Thoracic aorta (tissue), 2 donors: ENCODE measurements at places on chromosomes 1 and 21. TPM values are rescaled to one million over a fixed set of nuclear protein-coding genes. Genes with fewer than 3 reads are reported as not detected.
A peak's percentile ranks its signal among the peaks of the same experiment; 100 is the strongest.

Gene GPR61
- total RNA-seq = not detected

Gene TMIGD3
- total RNA-seq = 4.7 TPM

Gene ARTN
- total RNA-seq = 6.1 TPM

Gene RIMS3
- total RNA-seq = 18.1 TPM

Gene COQ8A
- 25.6 TPM for total RNA-seq

Gene VCAM1
- 42.4 TPM for total RNA-seq

DNA sequence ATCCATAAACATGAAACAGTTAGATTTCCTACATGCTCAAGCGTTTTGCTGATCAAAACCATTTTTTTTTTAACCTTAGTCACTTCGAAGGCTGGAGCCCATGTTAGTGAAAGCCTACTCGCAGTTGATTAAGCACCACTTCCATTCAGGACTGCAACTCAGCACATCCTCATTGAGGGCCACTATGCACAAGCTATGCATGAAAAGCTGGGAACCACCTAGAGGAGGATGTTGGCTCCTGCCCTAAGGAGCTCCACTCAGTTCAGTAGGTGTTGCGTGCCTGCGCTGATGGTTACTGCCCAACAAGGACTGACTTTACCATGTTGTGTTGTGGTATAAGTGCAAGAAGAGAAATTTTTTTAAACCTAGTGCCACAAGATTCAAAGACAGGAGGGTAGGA lies 181.4 kb upstream of the L1TD1 start:
- no peak for DNase-seq

DNA sequence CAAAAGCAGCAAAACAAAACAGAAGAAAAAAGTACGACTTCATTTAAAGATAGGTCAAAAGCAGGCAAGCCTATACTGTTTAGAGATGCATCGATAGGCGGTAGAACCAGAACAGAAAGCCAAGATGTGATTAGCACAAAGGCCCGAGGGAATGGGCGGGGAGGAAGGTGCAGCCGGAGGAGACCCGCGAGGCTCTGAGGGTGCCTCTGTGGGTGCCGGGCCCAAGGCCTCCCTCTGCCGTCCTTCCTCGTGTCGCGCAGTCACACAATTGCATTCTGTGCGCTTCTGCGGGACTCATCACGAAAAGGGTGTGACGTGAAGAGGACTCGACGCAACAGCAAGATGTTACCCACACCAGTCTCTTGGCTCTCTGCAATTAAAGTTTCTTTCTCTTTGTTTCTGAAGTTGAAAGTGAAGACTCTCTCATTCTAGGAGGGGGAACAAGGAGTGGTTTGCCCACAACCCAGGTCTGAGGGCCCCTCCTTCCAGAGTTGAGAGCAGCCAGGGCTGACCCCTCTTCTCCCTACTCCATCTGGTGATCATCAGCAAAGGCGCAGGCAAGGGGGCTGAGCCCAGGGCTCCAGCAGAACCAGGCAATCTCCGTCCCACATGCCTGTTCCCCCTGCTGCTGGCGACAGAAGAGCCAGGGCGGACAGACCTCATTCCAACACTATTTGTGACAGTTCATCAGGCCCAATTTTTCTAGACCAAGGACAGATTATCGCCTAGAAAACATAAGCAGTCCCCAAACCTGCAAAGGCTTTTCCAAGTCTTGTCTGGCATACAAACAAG lies 41.0 kb downstream of the NPHP4 start:
- no peak for DNase-seq

DNA sequence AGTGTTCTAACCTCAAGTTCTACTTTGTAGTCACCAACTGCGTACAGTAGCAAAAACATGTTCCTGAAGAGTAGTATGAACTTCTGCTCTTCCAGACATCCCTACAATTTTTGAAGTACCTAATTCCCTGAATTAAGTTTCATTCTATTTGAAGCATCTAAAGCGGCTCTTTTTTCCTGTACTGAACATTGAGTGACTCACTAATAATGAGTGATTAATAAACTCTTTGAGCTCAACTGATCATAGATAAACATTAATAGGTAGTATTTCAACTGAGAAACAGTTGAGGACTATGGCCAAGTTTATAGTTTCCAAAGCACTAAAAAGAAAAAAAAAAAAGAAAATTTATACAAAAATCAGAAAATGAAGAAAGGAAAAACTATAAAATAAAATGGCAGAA lies 683.1 kb downstream of the LTN1 start:
- DNase-seq = no peak

DNA sequence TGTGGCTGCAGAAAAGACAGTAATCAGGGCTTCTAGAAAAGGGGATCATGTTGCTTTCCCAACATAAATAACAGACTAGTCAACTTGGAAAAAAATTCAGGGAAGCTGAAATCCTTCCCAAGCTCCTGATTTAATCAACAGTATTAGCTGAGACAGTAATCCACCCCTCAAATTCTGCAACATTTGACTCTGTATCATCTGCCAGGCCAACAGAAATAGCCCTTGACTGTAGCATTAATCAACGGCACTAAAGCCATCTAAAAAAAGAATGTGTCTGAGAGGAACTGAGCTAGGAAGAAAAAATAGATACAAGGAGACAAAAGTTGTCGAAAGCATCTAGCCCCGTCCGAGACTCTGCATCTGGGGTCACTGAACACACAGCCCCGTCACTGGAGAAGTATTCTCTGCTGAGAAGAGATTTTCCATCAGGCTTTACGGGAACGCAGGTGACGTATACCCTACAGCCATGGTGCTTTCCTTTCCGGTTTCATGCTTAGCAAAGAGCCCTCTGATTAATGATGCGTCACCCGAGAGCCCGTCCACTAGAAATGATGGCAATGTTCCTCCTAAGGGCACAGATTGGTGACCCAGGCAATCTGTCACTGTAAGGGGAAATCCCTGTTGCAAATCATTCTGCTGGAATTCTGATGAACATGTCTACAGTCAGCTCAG lies 42.1 kb upstream of the TP53BP2 start:
- DNase-seq = peak; percentile 71

- DNase-seq = no peak
Observed at GRCh38 chr1:35633547-35633946, 7.8 kb downstream of the PSMB2 start.

GRCh38 chr1:219413536-219413935 lies 199.4 kb downstream of the ZC3H11B start:
- no peak for DNase-seq

DNA sequence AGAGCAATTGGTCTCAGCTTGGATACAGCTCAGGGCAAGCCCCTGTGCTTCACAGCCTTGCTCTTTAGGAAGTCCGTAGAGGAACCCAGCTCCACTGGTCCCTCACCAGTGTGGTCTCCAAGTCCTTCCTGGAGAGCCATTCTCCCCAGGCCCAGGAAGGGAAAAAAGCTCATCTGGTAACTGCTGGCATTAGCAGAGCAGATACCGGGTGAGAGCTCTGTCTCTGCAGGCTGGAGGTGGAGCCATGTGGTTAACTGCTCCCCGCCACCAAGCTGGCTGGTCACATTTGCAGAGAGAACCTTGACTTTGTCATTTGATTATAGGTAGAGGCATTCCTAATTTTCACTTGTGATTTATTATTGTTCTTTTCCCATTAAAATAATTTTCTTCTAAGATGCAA lies 169.6 kb downstream of the ROR1 start:
- no peak for DNase-seq

GRCh38 chr21:46077674-46078101 lies 20.2 kb upstream of the COL6A2 start:
- DNase-seq = no peak

GRCh38 chr1:56094168-56094567 lies 485.2 kb downstream of the PLPP3 start:
- DNase-seq = no peak

- DNase-seq = no peak
Observed at GRCh38 chr1:185345913-185346720, 29.1 kb upstream of the IVNS1ABP start.
